Hematopoietic multipotent progenitor cell treated with erythropoietin and hydrocortisone succinate and interleukin-3 and kit ligand, for 6 days (in vitro differentiated cells): ENCODE measurements at places on chromosomes 3 and 15.
A peak's percentile ranks its signal among the peaks of the same experiment; 100 is the strongest.

GRCh38 chr15:92394309-92395097 is 822 bp downstream of the ST8SIA2 start:
- no peak for DNase-seq

DNA sequence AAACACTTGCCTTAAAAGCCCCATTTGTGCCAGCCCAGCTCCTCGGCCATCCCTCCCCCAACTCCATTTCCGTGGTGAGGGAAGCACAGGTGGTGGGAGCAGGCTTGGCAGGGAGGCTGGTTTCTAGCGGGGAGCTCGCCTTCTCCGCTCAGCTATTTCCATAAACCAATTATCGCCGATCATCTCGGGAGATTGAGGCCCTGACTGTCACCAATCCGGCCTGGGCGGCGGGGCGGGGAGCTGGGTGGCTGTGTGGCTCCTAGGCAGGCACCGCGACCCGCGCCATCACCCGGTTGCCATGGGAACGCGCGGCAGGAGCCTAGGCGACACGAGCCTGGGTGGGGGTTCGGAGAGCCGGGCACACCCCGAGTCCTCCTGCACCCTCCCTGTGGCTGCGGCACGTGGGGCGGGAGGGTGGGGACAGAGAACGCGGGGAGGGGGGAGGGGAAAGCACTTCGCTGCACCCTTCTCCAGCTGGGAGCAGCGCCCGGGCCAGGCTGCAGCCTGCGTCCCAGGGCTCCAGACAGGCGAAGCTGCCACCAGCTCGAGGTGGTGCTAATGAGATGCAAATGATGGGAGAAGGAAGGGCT is 9.3 kb downstream of the CCDC33 start:
- peak; percentile 27 for DNase-seq

DNA sequence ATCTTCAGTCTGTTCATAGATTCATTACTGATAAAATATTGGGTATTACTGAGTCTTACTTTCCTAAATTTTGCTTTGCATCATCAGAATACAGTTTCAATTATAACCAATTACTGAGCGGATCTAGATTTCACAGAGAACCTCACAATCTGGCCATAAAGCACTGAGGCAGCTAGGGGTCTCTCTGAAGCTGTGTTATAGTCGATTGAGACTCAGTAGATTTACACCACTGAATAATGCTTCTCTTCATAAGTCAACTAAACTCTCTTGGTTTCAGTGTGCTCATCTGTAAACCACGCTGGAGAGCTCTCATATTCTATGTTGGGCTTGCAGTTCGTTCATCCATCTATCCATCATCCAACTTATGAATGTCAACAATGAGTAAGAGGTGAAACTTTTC is 180.6 kb downstream of the GREM1 start:
- DNase-seq, result no peak

DNA sequence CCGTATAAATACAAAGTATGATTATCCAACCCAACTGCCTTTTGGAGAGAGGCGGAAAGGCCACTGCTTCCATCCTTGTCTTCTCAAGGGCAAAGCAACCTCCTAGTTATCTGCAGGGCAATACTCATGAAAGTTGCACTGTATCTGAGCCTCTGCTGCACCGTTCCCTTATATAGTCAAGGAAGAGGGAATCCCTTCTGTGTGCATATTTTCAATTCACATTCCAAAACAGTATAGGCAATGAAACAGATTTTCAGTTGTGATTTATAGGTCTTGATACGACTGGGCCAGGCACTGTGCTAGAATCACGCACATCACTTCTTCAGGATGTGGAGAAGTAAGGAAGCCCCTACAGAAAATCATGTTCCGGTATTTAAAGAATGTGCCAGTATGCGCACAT is 455.7 kb downstream of the FOXP1 start:
- no peak for DNase-seq

DNA sequence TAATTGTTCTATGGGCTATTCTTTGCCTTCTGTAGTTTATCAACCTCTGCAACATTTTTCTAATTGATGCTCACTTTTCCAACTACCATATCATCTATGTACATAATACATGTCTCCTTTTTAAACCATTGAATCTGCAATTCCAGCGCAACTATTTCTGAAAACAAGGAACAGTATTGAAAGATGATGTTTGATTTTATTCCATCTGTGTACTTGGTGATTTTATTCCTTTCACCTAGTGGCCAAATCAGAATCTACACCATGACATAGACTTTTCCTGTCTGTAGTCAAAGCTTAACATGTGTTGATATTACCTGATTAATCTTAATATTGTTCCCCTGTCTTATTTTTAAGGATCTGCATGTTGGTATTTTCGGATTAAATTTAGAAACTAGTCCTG is 13.0 kb downstream of the NKTR start:
- peak; percentile 63 for DNase-seq

DNA sequence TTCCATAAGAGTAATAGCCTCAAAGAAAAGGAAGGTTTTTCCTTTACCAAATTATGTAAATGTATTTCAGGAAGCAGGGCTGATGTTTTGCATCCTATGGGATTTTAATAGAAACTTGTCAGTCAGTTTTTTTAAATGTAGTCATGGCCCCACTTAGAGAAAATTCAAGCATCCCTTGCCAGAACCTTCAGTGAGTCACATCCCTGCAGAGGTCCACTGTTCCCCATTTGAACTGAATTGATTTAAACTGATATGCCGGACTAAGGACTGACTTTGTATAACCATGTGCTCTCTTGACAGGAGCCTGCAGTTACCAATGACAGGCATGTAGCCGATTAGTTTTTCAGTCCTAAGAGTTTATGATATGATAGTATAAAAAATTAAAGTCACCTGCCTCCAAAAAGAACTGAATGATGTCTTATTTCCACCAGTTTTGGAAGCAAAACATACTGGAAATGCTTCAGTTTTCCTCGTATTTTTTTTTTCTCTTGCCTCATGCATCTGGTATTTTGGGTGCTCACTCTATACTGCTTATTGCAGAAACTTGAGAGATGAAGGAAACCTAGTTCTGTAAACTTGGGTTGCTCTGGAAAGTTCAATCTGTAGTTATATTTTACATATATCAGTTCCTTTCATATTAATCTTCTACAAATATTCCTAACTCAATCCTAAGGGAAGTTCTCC is 30.7 kb downstream of the LRTM1 start:
- no peak for DNase-seq

DNA sequence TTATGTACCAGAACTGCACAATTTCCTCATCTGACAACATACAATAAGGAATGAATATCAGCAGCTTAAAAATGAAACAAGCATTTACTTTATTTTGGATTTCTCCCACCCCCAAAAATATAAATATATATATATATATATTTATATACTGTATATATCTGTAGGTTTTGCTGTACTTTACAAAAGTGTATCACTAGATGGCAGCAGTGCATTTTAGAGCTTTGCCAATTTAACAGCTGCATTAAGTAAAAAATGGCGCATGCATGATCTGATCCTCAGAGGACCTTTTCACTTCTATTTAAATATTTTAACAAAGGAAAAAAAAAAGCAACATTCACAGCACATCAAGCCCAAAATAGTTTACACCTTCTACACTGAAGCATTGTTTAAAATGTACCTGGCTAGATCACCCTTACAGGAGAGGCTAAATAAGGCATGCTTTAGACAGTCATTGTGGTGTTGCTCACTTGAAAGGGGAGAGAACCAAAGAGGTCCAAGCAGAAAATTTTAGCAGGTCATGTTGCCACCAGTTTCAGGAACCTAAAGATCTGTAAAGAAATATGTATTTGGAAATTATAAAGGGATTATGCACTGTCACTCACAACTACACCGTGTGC is 72.6 kb downstream of the NPTN start:
- peak; percentile 88 for DNase-seq

DNA sequence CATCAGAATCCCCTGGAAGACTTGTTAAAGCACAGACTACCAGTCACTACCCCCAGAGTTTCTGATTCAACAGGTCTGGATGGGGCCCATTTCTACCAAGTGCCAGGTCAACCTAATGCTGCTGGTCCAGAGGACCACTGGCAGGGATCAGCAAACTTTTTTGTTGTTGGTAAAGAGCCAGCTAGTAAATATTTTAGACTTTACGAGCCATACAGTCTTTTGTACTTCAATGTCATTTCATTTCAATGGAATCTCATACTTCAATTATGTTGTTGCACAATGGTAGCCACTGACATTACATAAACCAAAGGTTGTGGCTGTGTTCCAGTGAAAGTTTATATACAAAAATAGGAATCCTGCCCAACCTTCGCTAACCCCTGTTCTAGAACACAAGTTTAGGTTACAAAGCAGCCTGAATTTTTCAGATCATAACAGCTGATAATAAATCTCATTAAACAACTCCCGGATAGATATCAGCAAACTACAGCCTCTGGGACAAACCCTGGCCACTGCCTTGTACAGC is 28.7 kb downstream of the ULK4 start:
- DNase-seq, result no peak

DNA sequence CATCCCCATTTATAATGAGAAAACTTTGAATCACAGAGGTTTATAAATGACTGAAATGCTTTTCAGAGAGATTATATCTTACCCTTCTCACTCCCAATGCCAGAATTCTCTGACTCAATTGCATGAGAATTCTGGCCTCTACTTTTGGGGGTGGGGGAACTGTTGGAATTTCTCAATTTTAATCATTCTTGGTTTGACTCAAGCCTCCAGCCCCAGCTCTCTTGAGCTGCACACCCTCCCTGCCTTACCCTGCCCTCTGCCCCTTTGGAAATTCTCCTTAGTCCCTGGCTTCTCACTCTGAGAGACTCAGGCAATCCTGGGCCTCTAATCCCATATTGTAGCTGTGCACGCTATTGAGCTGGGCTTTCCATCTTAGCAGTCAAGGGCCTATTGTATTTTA is 44.2 kb downstream of the ZNF589 start:
- DNase-seq, result no peak

GRCh38 chr3:25486932-25487331 is 58.9 kb downstream of the RARB start:
- DNase-seq, result no peak

- no peak for DNase-seq
Observed at GRCh38 chr15:67885861-67886260, 46.0 kb upstream of the RNU6-1 start.
